Nephron progenitor cell (in vitro differentiated cells): ENCODE measurements at places on chromosomes 7 and 10.

DNA sequence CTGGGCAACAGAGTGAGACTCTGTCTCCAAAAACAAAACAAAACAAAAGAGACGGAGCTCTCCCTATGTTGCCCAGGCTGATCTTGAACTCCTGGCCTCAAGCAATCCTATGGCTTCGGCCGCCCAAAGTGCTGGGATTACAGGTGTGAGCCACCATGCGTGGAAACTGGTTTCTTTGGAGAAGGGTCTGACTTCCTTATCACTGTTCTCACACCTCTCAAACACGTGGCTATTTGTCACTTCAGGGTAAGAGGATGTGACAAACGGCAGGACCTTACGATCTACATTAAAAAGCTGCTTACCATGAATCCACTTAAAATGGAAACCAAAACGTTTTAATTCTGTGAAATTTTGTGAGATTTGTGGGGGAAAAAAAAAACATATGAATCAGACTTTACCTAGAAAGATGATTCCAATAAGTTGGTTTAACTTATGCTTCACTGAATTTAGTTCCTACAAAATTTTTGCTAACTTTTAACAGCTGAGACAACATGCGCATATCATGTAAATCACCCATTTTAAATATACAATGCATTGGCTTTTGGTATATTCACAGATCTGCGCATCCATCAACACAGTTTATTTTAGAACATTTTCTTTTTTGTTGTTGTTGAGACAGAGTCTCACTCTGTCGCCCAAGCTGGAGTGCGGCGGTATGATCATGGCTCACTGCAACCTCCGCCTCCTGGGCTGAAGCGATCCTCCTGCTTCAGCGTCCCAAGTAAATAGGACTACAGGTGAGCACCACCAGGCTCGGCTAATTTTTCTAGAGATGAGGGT is 18.7 kb upstream of the FOXK1 start:
- no peak overlapping the region for H3K4me3 ChIP-seq
- H3K4me1 ChIP-seq = no peaks in the 10 kb centered on the region
- peaks cover 9% of the 10 kb centered on the region for H3K27me3 ChIP-seq
- H3K36me3 ChIP-seq = peaks cover 5% of the 10 kb centered on the region
- no peak for DNase-seq

DNA sequence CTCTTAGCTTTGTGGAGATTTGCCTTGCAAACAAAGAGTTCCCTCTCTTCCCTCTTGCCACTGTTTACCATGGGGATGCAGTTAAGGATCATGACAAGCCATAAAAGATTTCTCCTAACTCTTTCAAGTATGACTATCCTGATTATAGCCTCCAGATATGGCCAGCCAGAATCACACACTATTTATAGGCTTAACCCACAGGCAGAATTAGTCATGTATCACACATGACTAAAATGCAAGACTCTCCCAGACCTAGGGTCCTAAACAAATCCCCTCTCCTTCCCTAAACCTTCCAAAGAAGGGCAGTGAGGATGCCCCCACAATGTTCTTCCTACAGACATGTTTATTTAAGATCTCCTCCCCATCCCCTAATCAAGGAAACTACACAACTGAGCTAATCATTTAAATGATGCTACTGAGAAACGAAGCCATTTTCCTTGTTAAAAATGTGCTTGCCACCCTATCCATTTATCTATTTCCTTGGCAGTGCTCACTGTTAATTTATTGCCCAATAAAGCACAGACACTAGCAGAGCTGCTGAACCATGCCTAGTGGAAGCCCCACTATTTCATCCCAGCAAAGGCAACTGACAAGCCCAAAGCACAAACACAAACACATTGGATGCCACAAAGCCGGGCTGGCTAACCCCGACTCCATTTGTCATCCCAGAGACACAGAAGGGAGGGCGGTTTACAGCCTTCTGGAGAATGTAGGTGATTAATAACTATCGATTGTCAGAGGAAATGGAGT is 363.4 kb downstream of the KCNMA1 start:
- H3K4me1 ChIP-seq = peaks cover 69% of the 10 kb centered on the region
- H3K36me3 ChIP-seq = peaks cover 5% of the 10 kb centered on the region
- peak overlapping the region; percentile 66 for H3K27ac ChIP-seq
- H3K4me3 ChIP-seq = peak overlapping the region; percentile 46
- peak; percentile 69 for DNase-seq

- no peak overlapping the region for H3K27ac ChIP-seq
- no peaks in the 10 kb centered on the region for H3K4me1 ChIP-seq
- H3K36me3 ChIP-seq = peaks cover 41% of the 10 kb centered on the region
- H3K27me3 ChIP-seq = no peaks in the 10 kb centered on the region
- DNase-seq = no peak
- no peak overlapping the region for H3K4me3 ChIP-seq
These were observed 59.7 kb downstream of the LMBR1 start for GRCh38 chr7:156833312-156833711.

DNA sequence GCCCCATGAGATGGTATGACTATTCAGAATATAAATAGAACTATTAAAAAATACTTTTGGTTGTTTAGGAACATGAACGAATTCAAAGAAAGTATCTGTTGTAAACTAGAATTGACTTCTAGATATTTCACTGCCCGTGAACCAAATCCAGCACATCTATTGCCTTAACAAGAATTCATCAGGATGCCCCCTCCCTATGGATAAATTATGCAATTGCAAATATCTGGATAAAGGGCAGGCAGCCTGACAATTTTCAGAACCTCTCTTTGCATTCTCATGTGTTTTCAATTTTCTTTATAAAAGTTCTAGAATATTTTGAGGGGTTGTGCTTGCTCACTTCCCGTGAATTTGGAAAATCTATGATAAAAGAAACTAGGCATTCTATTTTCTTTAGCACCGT is 822.1 kb upstream of the SORCS1 start:
- H3K27ac ChIP-seq = no peak overlapping the region
- H3K4me1 ChIP-seq = no peaks in the 10 kb centered on the region
- no peaks in the 10 kb centered on the region for H3K27me3 ChIP-seq
- DNase-seq = no peak

DNA sequence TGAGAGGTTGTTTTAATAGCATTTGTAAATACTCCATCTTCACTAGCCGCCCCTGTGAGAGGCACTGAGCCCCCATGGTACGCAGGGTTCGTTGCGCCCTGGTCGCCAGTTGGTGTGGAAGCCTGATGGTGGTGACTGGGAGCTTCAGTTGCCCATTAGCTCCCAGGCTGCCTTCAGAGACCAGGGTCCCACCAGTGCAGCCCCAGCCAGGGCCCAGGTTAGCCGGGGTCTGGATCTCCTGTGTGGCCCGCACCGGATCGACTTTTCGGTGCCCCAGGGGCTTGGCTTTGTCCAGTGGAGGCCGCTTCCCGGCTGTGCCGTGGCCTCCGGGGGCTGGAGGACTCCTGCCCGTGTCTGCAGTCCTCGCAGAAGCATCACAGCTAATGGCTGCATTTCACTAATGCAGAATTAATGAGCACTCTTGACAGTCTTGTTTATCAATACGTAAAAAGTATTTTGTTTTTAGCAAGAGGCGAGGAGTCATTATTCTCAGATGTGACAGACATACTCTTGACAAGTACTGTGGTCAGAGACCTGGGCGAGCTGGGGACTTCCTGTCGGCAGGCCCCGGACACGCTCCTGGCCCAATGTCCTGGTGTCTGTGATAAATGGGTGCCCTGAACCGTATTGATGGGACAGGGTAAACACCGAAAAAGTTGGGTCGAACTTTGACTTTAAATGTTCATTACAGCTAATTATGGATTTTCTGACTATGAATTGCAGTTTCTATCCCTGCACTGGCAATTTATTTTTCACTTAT is 99.8 kb downstream of the NKX6-2 start:
- H3K36me3 ChIP-seq = peaks cover 15% of the 10 kb centered on the region
- H3K27ac ChIP-seq = no peak overlapping the region
- no peak overlapping the region for H3K4me3 ChIP-seq
- peaks cover 5% of the 10 kb centered on the region for H3K27me3 ChIP-seq
- DNase-seq = no peak

- H3K27me3 ChIP-seq = peaks cover 5% of the 10 kb centered on the region
- DNase-seq = no peak
- no peak overlapping the region for H3K27ac ChIP-seq
- no peak overlapping the region for H3K4me3 ChIP-seq
- H3K36me3 ChIP-seq = peaks cover 80% of the 10 kb centered on the region
These were observed 5.6 kb upstream of the LRRC27 start for GRCh38 chr10:132326344-132326889.

DNA sequence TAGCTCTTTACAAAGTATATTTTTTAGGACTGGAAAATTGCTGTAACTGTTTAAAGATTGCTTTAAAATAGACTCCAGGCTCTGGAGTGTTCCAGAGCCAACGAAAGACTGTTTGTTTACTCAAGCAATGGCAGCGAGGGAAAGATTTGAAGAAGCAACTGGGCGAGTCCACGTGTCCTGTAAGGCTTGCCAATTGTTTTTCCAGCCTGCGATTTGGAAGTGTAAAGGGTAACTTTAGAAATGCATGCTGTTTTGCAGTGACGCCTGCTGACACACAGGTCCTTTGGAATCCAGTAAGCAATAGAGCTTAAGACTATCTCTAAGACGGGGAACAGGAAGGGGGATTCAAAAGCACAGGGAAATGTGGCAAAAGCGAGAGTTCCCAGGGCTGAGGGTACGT is 55.8 kb downstream of the TACC2 start:
- H3K27me3 ChIP-seq = no peaks in the 10 kb centered on the region
- no peak for DNase-seq
- H3K36me3 ChIP-seq = peaks cover 4% of the 10 kb centered on the region
- peak overlapping the region; percentile 84 for H3K4me3 ChIP-seq
- peak overlapping the region; percentile 99 for H3K27ac ChIP-seq

DNA sequence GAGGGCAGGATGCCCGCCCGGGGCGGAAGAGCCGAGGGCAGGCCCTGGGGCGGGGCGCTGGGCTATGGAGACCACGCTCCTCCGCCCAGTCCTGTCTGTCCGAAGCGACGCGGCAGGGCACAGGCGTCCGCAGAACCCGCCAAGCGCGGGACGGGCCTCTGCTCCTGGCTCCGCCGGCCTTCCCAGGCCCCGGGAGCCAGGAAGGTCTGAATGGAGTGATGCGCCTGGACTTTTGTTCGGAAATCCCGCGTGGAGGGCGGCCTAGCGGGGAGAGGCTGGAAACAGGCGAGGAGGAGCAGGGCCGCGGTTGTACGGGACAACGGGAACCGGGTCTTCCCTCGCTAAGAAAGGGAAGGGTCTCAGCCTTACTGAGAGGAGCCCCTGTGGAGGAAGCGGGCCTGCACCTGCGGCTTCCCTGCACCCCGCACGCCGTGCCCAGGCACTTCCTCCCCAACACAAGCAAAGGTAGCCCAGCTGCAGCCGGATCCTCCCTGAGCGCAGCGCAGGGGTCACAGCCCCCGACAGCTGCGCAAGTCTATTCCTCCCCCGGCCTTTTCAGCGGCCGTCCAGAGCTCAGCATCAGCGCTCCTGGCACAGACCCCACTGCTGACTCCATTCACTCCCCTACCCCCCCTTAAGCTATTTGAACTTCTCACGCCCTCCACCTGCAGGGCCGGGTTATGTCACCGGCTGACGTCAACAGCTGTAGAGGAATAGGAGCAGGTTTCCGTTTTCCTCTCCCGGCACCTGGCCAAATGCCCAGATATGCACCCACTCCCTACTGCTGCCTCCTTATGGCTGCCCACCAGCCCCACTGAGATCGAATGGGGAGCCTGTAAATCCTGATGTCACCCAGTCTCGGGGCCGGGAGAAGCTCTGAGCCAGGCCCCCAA is 143.2 kb upstream of the RET start:
- H3K4me1 ChIP-seq = peaks cover 33% of the 10 kb centered on the region
- peaks cover 90% of the 10 kb centered on the region for H3K27me3 ChIP-seq
- peak; percentile 43 for DNase-seq
- no peaks in the 10 kb centered on the region for H3K36me3 ChIP-seq
- no peak overlapping the region for H3K27ac ChIP-seq
- H3K4me3 ChIP-seq = peak overlapping the region; percentile 70
